ENCODE measurements at places on chromosomes 12 and 14. TPM values are rescaled to one million over a fixed set of nuclear protein-coding genes. Genes with fewer than 3 reads are reported as not detected.

DNA sequence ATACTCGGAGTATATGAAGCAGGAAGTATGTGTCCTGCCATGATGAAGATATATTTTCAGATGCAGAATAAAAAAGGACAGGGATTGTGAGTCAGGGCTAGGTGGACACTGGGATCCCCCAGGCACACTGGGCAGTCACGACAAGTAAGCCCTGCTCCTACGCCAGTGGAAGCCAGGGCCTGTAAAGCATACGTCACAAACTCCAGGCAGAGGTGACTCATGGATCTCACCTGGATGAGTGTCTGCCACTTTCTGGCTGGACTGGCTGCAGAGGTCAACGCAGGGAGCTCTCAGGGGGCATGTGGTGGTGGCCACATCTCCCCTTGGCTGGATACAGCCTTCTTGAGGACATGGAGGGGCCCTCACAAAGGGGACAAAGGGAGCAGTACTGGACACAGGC, 262.3 kb downstream of the GLT1D1 start:
- no peak for DNase-seq

DNA sequence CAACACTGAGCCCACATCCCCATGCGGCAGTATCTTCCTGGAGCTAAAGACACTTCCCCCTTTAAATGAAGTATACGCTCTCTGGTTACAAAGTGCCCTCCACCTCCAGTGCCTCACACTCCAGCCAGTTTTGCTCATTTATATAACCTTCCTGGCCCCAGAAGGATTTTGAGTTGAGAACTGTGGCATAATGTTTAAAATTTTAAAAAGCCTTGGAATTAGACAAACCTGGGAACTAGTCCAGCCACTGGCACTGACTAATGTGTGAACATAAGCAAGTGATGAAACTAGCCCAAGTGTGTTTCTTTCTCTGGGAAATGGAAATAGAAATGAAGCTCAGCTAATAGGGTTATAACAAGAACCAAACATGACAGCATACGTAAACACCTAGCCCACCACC, 723.7 kb upstream of the USP15 start:
- DNase-seq, result no peak

DNA sequence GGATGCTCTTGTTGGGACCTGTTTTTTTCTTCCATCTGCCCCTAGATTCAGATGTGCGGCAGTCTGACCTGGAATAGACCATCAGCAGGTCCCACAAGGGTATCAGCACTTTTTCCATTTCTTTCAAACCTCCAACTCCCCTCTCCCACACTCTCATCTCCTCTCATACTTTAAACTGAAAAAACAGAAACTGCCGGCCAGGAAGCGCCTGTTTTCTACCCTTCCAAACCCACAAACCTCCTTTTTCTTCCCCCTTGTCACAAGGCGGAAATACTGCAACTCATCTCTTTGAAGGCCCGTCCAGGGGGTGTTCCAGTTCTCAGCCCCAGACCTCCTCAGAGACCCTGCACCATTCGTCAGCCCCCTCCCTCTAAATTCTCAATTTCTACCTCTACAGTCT, 62.5 kb upstream of the FKBP4 start:
- no peak for DNase-seq

GRCh38 chr12:39431797-39432196, 11.1 kb downstream of the KIF21A start:
- DNase-seq, result no peak

DNA sequence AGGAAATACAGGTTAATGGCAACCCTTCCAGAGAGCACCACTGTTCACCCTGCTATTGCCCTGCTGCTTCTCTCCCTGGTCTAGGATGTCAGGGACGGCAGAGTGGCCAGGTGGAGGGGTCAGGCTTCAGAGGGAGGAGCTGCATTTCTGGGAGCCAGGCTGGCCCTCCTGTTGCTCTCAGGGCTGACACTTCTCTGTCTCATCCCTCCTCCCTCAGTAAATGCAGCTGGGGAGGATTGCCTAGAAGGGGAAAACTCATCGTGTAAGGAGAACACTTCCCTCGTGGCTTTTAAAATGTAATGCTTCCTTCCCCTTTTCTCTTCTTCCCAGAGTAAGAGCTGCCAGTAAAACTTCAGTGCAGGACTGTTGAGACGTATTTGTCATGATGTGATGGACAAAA, 20.8 kb downstream of the SUSD6 start:
- DNase-seq, result no peak

OTX2 gene
- polyA plus RNA-seq, result 0.50 TPM
